GM10248 (cell line): ENCODE measurements at places on chromosomes 2 and 18.
A peak's percentile ranks its signal among the peaks of the same experiment; 100 is the strongest.

DNA sequence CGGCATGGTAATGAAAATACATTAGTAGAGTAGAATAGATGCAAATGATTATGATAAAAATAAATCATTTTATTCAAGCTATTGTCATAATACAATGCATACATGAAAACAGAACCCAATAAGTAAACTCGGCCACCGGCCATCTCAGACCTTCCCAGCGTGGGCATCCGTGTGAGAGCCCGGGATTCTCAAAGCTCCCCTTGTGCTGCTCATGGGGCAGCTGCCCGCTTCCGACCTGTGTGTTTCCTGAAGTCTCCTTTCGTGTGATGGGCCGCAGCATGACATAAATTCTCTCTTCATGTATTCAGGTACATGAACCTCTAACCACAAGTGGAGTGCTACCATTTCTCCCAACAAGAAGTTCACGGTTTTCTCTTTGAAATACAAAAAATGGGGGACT, 13.5 kb upstream of the CNDP2 start:
- DNase-seq: no peak

DNA sequence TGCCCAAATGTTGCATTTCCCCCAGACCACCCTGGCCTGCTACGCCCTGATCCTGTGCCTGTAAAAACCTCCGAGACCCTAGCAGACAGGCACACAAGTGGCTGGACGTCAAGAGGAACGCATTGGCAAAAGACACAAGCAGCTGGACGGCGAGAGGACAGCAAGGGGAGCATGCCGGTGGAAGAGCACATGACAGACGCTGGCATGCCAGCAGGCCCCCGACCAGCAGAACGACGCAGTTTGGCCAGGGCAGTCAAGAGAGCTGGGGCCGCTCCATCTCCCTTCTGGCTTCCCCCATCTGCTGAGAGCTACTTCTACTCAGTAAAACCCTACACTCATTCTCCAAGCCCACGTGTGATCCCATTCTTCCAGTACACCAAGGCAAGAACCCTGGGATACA, 42.1 kb downstream of the SAP130 start:
- no peak for DNase-seq

DNA sequence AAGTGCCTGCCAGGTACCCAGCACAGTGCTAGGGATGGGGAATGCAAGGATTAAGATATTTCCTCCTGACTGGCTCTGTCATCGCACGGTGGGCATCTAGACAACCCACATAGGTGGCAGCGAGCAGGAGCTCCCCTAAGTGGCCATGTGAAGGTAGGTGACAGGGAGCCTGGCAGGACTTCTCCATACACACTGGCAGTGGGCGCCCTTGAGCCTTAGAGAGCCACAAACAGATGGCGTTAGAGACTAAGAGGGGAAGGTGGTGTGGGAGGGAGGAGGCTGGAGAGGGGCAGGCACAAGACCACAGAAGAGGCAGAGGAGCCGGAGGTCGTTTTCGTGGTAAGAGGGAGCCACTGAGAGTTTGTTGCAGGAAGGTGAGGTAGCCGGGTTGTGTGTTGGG, 15.2 kb downstream of the PRELID3A start:
- DNase-seq: no peak

DNA sequence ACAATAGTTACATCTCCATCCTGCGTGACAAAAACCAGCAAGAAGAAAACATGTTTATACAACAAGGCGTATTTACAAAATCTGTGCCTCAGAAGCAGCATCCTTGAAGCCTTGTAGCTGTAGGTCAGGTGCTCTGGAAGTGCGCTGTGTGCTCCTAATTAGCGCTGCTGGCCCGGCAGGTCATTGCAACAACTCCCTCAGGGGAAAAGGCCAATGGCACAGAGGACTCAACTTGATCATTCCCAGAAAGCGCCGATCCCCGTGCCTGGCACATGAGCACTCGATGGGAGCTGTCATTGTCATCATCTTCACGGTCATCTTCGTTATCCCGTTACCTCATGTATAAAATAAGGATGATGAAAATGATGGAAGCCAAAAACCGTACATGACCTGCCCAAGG, 58.5 kb downstream of the EIPR1 start:
- DNase-seq: no peak

GRCh38 chr2:111035830-111036441, 84.8 kb upstream of the BCL2L11 start:
- no peak for DNase-seq

- peak; percentile 2 for DNase-seq
These were observed 184.5 kb downstream of the MGAT5 start for GRCh38 chr2:134438371-134438770.

GRCh38 chr2:85854897-85855296, 33.9 kb downstream of the ST3GAL5 start:
- no peak for DNase-seq

- DNase-seq: peak; percentile 13
These were observed at the start of gene THSD7B for GRCh38 chr2:136765256-136766072. Gene THSD7B (plus strand): TSS chr2:136765545. CDS start chr2:136882179, 116,634 bp downstream.

- no peak for DNase-seq
These were observed 84.3 kb downstream of the PXDN start for GRCh38 chr2:1659951-1660565.
